ENCODE measurements at places on chromosomes 11 and 22.

GRCh38 chr11:104522650-104523049, 358.7 kb upstream of the PDGFD start:
- DNase-seq = peak; percentile 3

DNA sequence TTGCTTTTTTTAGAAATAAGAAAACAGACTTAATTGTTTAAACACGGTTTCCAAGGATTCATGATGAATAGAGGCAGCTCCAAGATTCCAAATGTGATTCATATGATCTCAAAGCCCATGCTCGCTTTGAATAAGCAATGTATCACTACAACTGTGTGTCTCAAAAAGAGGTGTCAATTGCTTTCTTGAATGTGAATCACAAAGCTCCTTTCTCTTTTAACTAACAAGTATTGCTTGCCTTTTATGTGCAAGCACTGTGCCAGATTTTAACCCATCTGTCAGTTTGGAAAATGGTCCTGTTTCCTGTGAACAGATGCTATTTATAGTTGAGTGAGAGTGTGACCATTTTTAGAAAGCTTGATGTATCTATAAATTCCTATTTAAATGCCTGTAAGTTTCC, 6.5 kb downstream of the OOSP1 start:
- DNase-seq = no peak

- no peak for DNase-seq
Observed at GRCh38 chr11:118892514-118892913, 8.8 kb downstream of the CXCR5 start.

GRCh38 chr11:28566339-28567089, 458.3 kb downstream of the METTL15 start:
- peak; percentile 98 for DNase-seq

DNA sequence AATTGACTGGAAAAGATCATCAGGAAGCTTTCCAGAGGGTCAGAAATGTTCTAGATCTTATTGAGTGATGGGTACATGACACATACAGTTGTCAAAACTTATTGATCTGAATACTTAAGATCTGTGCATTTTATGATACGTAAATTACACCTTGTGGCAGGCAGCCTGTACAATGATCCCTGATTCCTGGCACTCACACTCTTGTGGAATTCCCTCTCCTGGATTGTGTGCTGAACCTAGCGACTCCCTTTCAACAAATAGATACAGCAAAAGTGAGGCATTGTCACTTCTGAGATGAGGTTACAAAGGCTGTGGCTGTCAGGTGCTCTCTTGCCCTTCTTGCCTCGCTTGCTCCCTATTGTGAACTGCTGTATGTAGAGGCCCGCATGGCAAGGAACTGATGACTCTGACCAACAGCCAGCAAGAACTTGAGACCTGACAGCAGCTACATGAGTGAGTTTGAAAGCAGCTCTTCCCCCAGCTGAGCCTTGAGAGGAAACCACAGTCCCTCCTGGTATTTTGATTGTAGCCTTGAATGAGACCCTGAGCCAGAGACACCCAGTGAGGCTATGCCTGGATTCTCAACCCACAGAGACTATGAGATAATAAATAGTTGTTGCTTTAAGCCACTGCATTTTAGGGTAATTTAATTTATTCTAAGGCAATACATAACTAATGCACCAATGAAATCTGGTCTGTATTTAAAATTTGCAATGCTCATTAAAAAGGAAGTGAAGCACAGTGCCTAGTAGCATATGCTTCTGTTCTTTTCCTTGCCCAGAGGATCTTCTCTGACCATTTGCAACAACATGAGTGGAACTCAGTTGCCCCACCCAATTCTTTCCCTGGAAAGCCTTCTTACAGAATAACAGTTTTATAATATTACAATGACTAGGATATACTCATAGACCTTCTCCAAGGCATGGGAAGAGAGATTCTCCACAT, 60.5 kb upstream of the IZUMO1R start:
- no peak for DNase-seq

DNA sequence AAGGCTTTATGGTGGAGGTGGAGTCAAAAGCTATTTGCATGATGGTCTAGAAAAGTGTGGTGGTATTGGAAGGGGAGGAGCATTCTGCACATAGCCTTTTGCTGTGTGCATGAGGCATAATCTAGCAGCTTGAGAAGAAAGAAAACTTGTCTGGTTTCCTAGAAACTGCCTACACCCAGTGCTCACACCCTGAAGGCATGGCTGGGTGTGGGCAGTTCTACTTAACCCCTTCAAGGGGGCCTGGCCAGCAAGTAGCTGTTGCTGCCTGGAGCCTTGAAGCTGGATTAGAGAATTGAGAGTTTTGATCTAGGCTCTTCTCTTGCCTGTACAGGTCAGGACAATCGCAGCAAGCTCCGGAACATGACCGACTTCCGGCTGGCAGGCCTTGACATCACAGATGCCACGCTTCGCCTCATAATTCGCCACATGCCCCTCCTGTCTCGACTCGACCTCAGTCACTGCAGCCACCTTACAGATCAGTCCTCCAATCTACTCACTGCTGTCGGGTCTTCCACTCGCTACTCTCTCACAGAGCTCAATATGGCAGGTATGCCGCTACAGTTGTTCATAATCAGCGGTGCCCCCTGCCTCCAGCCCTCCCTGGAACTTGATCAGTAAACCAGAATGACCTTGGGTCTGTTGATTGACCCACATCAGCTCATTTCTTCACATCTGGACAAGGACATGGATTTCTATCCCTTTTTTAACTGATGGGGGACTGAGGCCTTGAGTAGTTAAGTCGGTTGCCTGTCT, 12.2 kb upstream of the GRK2 start:
- DNase-seq = no peak

DNA sequence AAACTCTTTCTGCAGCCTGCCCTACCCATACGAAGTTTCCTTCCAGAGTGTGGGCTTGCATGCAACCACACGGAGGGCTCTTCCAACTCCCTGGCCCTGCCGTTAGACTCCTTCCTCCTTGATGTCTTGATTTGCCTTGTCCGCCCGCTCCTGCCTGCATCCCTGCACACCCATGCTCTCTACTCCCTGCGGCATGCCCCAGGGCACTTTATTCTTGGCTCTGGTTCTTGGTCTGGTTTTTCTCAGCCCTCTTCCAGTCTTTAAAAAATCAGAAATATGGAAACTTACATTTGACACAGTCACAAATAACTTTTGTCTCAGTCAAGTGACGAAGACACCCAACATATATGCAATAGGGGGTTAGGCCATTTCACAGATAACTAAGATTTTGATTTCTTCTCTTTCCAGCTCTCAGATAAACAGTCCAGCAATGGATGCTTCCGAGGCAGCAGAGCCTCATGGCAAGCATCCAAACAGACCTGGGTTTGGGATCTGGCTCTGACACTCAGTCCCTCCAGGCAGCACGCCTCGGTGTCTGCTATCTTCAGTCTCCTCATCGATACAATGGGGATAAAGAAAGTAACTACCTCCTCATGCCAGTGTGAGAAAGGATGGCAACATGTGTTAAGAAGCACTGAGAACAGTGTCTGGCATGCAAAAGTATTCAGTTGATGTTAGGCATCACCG, 15.7 kb upstream of the OPCML start:
- no peak for DNase-seq

GRCh38 chr11:66072081-66072480, 2.0 kb downstream of the PACS1 start:
- peak; percentile 30 for DNase-seq

DNA sequence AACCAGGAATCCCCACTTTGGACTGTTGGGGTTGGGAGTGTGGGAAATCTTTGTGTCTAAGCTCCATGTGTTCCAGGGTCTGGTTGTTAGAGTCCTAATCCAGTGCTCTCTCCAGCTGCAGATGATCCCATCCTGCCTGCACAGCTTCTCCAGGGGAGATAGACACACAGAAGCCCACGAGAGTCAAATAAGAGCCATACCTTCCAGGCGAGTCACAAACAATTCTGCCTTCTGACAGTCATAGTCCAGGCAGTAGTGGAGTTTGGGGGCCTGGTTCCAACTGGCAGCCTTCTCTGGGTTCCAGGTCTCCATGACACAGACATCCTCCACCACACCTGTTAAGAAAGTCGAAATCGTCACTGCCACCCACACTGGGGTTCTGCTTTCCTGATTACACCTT, 32.1 kb downstream of the SYT13 start:
- DNase-seq = no peak

GRCh38 chr11:4511282-4512245, 29.1 kb downstream of the OR52K1 start:
- DNase-seq = no peak

DNA sequence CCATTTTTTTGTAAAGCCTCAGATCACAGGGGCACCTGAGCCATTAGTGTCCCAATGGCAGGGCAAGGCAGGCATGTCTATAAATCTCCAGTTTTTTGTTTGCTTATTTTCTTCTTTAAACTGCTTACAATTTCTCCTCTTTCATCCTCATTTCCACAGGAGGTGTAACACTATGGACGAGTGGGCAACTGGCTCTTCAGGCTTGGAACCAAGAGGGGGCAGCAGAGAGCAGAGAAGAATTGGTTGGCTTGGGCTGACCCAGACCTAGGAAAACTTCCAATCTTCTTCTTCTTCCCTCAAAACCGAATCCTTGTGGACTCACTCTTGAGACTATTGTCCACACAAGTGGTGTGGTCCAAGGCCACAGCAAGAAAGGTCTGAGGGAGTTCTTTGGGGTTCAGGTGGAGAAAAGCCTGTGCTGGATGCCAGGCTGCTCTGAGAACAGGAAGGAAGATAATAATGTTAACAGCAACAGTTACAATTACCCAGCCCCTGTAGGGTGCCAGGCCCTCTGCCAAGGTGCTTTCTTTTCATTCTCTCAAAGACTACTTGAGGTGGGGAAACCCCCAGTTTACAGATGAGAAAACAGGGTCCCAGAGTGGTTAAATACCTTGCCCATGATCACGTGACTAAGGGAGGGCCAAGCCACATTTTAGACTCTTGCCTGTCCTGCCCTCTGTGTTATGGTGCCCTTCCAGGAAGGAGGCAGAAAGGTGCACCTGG, 70.7 kb upstream of the E2F8 start:
- peak; percentile 70 for DNase-seq

GRCh38 chr11:64261556-64262080, 10.3 kb downstream of the PLCB3 start:
- DNase-seq = no peak

- DNase-seq = peak; percentile 3
Observed at GRCh38 chr11:113587308-113587739, 112.1 kb upstream of the DRD2 start.

- DNase-seq = no peak
Observed at GRCh38 chr11:113760241-113760640, 13.3 kb downstream of the ZW10 start.

DNA sequence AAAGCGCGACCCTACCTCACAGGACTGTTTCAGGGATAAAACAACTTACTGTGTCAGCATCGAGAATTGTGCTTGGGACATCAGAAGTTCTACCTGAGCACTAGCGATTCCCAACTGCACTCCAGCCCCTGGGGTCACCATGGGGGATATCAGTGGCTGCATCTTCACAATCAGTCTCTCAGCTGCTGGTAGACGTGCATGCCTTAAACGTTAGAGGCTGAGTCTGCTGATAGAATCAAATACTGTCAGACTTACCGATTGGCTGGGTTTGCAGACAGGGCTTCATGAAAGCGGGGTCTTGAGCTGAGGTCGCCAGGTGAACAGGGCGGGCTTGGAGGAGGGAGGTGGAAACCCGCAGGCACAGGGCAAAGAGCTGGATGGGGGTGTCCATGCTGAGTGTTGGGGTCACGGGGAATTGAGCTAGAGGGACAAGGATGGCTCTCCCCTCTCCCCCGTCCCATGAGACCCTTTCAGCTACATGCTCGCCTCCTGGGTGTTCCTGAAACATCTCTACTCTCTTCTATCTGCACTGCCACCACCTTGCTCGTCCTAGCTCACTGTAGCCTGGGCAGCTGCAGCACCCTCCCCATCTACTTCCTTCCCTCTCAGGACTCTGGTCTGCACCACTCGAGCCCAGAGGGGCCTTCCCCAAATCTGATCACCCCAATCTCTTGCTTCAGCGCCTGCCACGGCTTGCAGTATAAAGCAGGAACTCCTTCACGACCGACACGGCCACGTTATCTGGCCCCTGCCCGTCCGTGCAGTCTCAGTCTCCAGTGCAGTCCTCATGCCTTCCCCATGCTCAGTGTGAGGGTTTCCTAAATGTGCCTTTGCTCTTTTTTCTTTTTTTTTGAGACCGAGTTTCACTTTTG, 43.5 kb downstream of the ST14 start:
- DNase-seq = no peak

GRCh38 chr11:88594274-88594950, 256.9 kb upstream of the CTSC start:
- no peak for DNase-seq

GRCh38 chr22:19666673-19667593, 47.4 kb upstream of the SEPTIN5 start:
- DNase-seq = peak; percentile 57

DNA sequence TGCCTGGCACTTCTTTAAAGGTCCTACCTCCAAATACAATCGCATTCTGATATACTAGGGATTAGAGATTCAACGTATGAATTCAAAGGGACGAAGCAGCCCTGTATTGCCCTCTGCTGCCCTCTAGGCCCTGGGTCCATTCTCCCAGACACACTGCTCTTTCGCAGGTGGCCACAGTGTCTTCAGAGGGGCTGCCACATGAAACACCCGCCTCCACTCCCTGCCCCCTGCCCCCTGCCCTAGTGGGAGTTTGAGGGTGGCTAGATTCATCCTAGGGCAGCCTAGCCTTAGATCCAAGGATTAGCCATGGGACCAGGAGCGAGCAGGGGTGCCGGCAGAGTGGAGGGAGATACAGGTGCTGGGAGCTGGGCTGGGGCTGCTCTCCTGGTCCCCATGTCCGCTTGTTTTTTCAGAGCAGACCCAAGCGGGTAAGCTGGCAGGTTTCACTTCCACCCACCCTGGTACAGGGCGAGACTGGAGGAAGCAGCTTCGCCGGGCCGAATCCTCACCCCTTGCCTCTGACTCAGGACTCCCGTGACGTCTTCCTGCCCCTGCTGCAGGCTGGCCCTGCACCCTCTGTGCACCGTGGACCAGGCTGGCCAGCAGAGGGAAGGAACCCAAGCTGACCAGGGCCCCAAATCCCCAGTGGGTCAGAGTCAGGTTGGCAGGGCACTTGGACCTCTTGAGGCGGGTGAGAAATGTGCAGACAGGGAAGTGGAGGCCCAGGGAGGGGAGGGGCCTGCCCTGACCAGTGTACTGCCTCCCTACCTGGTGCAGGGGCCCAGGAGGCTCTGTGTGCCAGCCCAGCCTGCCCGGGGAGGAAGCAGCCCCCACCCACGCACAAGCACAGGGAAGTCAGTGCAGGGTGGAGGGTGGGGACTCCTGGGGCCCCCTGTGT, 28.4 kb upstream of the HMOX1 start:
- DNase-seq = peak; percentile 35

- DNase-seq = no peak
Observed at GRCh38 chr22:29098296-29098695, 25.5 kb downstream of the KREMEN1 start.

DNA sequence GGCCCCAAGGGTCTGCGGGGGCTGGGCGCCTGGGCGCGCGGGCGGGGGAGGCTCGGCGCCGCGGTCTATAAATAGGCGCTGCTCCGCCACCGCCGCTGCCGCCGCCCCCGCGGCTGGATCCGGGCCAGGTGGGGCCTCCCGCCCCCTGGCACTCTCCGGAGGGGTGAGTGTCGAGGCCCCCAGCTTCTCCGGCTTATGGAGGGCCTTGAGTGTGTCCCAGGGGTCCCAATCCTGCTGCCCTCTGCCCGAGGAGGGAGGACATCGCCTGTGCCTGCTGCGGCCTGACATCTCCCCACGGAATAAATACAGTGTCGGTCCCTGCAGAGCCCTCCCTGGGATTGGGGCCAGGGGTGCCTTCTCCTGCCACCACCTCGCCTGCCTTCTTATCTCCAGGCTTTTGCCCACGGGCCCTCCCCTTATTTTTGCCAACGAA, 4.3 kb upstream of the GP1BB start:
- no peak for DNase-seq
